CD14-positive monocyte (primary cell): ENCODE measurements at places on chromosomes 1 and 21. TPM values are rescaled to one million over a fixed set of nuclear protein-coding genes. Genes with fewer than 3 reads are reported as not detected.
A peak's percentile ranks its signal among the peaks of the same experiment; 100 is the strongest.

DNA sequence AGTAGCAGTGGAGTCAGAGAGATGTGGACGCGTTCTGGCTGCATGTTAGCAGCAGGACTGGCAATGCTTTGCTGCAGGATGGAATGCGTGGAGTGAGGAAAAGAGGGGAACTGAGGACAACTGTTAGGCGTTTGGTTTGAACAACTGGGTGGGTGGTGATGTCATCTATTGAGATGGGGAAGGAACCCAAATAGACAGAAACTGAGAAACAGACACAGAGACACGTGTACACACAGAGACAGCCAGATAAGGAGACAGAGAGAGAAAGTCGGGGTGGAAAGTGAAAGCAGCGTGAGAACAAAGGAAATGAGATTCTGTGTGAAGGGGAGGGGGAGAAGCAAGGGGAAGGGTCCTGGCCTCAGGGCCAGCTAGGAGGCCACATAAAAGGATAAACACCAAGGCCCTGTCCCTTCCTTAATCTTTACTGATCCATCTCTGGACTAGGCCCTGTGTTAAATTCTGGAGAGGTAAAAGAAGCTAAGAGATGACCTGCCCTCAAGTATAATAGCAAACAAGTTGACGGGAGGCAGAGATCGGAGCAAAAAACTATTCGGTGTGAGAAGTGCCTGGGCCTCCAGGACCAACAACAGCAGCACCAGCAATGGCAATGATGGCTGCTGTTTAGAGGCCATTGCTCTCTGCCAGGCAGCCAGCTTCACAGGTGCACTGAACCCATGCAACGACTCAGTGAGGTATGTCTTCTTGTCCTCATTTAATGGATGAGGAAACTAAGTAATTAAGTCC, 31.6 kb downstream of the VWA5B1 start:
- no peak for DNase-seq

GRCh38 chr21:44618504-44618903, 6.6 kb downstream of the KRTAP10-8 start:
- no peak for DNase-seq

- DNase-seq: no peak
These were observed 159.3 kb downstream of the TTLL7 start for GRCh38 chr1:83839566-83840173.

GRCh38 chr1:186234976-186235686, 139.9 kb downstream of the TPR start:
- no peak for DNase-seq

GRCh38 chr1:207421078-207421477, 33.0 kb upstream of the CR2 start:
- DNase-seq: no peak

DNA sequence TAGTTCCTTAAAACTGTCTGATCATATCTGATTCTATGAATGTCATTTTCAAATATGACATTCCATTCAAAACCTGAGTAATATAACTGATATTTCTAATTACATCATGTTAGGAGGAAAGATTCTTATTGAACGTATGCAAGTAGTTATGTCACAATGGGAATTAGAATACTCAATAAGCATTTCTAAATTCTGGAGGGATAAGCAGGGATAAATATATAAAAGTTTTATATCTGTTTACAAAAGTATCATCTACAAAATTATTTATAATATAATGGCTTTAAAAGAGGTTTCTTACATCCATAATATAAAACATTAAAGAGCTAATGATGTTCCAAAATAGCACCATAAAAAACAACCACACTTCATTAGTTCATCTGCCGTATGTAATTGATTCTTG, at the start of gene OR14A2:
Gene OR14A2, minus strand, starts transcription at position 101 of the 400 bp plus-strand sequence.
- DNase-seq: no peak

DNA sequence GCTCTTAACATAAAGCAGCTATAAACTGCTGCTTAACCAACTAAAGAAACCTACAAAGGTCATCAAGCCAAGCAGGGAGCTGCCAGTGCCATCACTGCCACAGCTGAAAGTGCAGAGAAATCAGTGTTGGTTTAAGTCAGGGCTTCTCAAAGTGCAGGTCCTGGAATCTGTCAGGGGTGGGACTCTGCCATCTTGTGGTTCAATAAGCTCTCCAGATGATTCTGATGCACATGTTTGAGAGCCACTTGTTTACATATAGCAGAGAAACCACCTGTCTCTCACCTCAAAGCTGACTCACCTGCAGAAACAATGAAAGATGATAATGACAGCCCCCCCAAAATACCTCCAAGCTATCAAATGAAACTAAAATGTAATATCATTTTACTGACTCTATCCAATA, 49.3 kb downstream of the SH3GLB1 start:
- no peak for DNase-seq

GRCh38 chr1:115676498-115677181, 34.9 kb downstream of the VANGL1 start:
- no peak for DNase-seq

DNA sequence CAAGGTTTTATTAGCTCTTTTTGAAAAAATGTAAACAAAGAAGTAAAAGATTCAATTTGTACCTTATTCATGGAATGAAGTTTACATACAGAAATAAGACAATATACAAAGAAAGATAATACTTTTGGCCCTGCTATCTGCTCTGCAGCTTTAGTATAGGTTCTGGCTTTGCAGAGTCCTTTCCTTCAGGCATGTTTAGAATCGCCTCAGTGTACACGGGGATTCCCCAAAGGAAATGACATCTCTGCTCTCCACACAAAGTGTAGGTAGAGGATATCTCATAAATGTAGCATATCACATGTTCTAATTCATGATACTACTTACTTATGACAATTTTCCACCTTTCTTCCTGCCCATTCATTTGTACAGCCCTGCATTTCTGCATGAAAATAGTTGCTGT, 222.6 kb upstream of the DPYD start:
- no peak for DNase-seq

- no peak for DNase-seq
These were observed 1014.5 kb downstream of the BRINP3 start for GRCh38 chr1:189463166-189463565.

GRCh38 chr1:176462674-176463378, at the start of gene PAPPA2:
PAPPA2 (plus strand) TSS chr1:176463175; CDS start chr1:176556323, 93,148 bp downstream.
- DNase-seq: no peak

DNA sequence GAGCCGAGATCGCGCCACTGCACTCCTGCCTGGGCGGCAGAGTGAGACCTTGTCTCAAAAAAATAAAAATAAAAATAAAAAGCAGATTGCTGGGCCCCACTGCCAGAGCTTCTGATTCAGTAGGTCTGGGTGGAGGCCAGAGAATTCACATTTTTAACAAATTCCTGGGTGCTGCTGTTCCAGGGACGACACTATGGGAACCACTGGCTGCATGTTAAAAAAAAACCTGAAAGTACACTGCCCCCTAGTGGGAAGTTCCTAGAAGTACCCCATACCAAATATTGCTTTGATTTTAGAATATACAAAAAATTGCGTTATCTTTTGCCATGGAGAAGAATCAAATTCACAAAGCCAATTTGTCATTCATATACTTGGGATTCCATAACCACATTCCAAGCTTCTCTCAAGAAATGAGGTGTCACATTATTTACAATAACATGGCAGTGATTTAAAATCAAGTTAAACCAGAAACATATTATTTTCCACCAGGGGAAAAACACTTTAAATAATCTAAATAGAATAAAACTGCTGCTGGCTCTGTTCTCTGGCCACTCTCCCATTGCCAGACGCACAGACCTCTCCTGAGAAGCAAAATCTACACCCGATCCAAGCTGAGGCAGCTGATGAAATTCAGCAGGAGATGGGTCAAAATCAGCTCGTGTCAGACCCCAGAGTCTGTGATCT, 27.4 kb downstream of the SYF2 start:
- peak; percentile 54 for DNase-seq

GRCh38 chr1:56573311-56573710, 6.1 kb downstream of the PLPP3 start:
- DNase-seq: no peak

GRCh38 chr21:34986561-34987500, 62.3 kb downstream of the RUNX1 start:
- DNase-seq: no peak

- DNase-seq: no peak
These were observed 384.6 kb downstream of the RRAGC start for GRCh38 chr1:38474738-38475623.

- no peak for DNase-seq
These were observed 561.7 kb downstream of the LTN1 start for GRCh38 chr21:28431022-28431421.

DNA sequence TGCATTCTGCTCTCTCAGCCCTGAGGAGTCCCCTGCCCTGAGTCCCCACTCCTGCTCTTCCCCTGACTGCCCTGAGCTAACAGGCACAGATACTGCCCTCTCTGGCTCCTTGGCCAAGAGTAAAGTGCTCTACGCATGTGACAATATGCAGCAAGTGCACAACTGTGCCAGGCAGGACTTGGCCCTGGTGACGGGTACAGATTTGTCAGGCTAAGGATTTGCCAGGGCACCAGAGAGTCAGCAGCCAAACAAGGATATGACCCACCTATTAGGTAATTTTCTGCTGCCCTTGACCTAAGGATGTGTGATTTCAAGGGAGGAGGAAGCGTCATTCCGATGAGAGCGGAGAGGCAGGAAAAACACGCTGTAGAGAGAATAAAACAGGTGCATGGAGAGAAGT, 339.0 kb downstream of the PTPRU start:
- DNase-seq: no peak

DNA sequence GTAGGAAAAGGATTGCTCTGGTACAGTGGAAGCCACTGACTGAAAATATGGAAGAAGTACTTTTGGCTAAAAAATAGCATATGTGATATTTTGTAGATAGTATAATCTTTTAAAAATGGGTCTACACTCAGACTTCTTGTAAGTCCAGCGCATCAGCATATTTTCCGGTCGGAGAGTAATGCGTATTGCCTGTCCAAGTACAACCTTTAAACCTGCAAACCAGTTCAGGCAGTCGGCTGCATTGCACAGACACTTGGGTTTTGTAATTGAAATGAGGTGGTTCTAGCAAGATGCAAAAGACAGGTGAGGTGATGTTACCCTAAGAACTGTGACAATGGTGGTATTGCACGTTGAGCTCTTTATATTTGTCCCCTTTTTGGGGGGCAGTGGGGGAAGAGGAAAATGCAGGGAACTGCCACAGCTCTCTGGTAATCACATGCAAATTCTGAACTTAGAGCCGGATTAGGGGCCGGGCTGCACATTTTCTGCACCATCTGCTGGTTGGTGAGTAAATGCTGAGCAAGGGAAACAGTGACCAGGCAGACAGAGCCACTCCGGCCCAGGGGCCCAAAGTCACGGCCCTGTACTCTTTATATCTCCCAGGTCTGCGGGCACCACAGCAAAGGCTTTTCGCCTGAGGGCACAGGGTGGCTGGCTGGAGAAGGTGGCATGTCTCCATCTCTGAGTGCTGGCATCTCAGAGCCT, 2.3 kb downstream of the GPR137B start:
- no peak for DNase-seq

- no peak for DNase-seq
These were observed 188.8 kb downstream of the TNR start for GRCh38 chr1:175554586-175554985.

GRCh38 chr1:183205196-183205781, 19.2 kb downstream of the LAMC2 start:
- no peak for DNase-seq

DNA sequence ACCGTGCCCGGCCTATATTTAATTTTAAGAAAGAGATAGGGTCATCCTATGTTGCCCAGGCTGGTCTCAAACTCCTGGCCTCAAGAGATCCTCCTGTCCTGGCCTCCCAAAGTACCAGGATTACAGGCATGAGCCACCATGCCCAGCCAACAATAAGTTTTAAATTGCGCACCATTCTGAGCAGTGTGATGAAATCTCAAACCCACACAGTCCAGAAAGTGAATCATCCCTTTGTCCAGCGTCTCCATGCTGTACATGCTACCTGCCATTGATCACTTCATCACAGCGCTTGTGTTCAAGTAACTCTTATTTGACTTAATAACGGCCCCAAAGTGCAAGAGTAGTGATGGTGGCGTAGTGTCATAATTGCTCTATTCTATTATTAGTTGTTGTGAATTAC, 75.4 kb downstream of the APP start:
- DNase-seq: no peak

RHEX gene
- polyA plus RNA-seq: not detected

KCNJ15 gene
- 4.5 TPM for polyA plus RNA-seq

SGIP1 gene
- not detected in 2 replicates for polyA plus RNA-seq

PEF1 gene
- 81.7 TPM for polyA plus RNA-seq

F13B gene
- polyA plus RNA-seq: not detected

BCAN gene
- polyA plus RNA-seq: not detected in 2 replicates

MX2 gene
- polyA plus RNA-seq: 69.8 and 79.4 TPM in 2 replicates

CELA2A gene
- not detected in 2 replicates for polyA plus RNA-seq

CACNA1E gene
- polyA plus RNA-seq: not detected

GSTM5 gene
- polyA plus RNA-seq: not detected

AMY1A gene
- polyA plus RNA-seq: not detected in 2 replicates
